ENCODE measurements at places on chromosomes 4 and X. TPM values are rescaled to one million over a fixed set of nuclear protein-coding genes. Genes with fewer than 3 reads are reported as not detected.

The CLDN2 gene
- total RNA-seq = not detected

The NWD2 gene
- total RNA-seq = not detected

The GATA1 gene
- not detected for total RNA-seq

The SUPT20HL2 gene
- not detected for total RNA-seq

DNA sequence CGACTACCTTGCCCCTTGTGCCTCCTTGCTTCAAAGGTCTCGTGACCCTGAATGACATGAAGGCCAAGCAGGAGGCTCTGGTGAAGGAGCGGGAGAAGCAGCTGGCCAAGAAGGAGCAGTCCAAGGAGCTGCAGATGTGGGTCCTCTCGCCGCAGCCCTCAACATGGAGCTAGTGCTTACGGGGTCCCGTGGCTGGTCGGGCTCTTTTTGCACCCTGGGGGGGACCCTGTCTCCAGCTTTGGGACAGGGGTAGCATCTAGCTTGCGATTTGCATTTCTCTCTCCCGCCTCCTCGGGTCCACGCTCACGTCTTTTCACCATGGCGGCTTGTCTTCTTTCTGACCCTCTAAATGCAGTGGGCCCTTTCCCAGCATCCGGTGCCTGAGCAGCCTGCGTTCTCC, 1.8 kb downstream of the FAM50A start:
- H3K27ac ChIP-seq = no peak overlapping the region
- H3K4me1 ChIP-seq = peaks cover 17% of the 10 kb centered on the region
- H3K4me3 ChIP-seq = peak overlapping the region; percentile 34
- peaks cover 11% of the 10 kb centered on the region for H3K36me3 ChIP-seq
- H3K27me3 ChIP-seq = no peaks in the 10 kb centered on the region
- no peak for DNase-seq

- no peaks in the 10 kb centered on the region for H3K36me3 ChIP-seq
- no peaks in the 10 kb centered on the region for H3K27me3 ChIP-seq
- no peak for DNase-seq
- no peak overlapping the region for H3K4me3 ChIP-seq
- H3K4me1 ChIP-seq = peaks cover 3% of the 10 kb centered on the region
Measured at GRCh38 chr4:25904748-25905082, 9.3 kb upstream of the SMIM20 start.

GRCh38 chr4:144423930-144424329, 222.0 kb upstream of the HHIP start:
- no peak overlapping the region for H3K4me3 ChIP-seq
- H3K36me3 ChIP-seq = no peaks in the 10 kb centered on the region
- H3K27me3 ChIP-seq = no peaks in the 10 kb centered on the region

GRCh38 chrX:83845397-83845796, 15.5 kb upstream of the CYLC1 start:
- no peaks in the 10 kb centered on the region for H3K27me3 ChIP-seq
- H3K4me1 ChIP-seq = no peaks in the 10 kb centered on the region
- H3K4me3 ChIP-seq = no peak overlapping the region
- no peak overlapping the region for H3K27ac ChIP-seq
- H3K36me3 ChIP-seq = no peaks in the 10 kb centered on the region
- no peak for DNase-seq

DNA sequence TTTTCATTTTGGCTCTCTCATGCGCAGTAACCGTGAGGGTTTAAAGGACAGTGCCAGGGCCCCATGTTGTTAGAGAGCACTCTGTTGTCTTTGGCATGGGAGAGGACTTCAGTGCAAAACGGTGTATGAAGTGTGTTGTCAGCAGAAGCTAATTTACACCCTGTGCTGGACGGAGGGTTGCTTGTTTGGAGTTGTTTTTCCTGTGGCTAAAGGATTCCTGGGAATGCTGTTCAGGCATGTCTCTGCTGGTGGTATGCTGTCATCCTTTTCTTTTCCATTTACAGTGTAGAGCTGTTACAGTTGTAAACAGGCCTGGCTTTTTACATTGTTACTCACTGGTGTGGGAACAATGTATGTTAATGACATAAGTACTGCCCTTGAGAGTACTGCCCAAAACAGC, 206.3 kb downstream of the CBR4 start:
- no peak overlapping the region for H3K27ac ChIP-seq
- peaks cover 3% of the 10 kb centered on the region for H3K4me1 ChIP-seq
- no peak for DNase-seq

DNA sequence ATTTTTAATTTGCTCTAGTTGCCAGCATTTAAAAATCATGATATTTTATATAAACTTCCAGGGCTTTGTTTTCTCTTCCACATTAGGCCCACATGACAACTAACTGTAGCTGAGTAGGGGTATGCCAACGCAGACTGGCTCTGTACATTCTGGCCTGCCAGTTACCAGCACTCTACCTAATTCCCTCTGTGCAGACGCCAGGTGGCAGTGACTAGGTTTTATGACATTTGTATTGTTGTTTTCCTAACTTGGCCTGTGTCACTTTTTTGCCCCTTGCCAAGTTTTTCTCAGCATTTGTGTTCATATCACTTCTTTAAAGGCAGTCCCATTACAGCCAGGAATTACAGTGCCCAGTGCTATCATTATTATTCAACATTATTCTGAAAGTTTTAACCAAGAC, 347.5 kb downstream of the NKX6-1 start:
- H3K27ac ChIP-seq = no peak overlapping the region
- peaks cover 2% of the 10 kb centered on the region for H3K4me1 ChIP-seq
- H3K27me3 ChIP-seq = no peaks in the 10 kb centered on the region

DNA sequence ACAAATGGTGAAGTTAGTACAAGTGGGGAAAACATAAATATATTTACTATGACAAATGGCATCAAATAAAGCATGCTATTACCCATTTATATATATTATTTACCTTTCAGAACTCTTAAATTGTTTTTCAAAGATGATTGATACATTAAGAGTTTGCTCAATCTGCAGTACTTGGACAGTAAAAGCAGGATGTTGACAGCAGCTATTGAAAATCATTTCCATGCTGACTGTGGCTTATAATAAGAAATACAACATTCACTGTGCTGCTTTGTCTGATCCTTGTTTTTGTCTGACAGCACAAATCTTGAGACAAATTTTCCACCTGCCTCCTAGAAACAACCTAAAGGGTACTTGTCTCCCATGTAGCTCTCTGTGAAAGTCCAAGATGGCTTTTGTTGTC, 134.1 kb upstream of the FAT1 start:
- no peak overlapping the region for H3K4me3 ChIP-seq
- H3K27ac ChIP-seq = no peak overlapping the region
- no peaks in the 10 kb centered on the region for H3K4me1 ChIP-seq
- H3K36me3 ChIP-seq = no peaks in the 10 kb centered on the region
- no peak for DNase-seq

DNA sequence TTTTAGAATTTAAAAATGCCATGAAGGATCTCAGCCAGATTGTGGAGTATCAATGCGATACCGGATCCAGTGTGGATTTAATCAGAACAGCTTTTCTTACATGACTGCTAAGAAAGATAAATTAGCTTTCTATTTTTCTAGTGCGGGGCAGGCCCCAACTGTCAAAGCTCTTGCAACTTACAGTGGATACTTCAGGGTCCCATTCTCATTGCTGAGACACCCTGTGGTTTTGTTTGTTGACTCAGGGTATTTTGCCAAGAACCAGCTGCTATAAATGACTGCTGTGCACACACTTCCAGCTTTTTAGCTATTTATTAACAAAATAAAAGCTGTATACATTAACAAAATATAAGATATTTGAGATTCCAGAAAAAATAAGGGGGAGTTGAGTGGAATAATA, 166.4 kb downstream of the DCLK2 start:
- H3K27me3 ChIP-seq = no peaks in the 10 kb centered on the region
- no peak for DNase-seq
- H3K27ac ChIP-seq = no peak overlapping the region
- H3K4me1 ChIP-seq = no peaks in the 10 kb centered on the region
